ENCODE measurements at places on chromosomes 11 and 22.

DNA sequence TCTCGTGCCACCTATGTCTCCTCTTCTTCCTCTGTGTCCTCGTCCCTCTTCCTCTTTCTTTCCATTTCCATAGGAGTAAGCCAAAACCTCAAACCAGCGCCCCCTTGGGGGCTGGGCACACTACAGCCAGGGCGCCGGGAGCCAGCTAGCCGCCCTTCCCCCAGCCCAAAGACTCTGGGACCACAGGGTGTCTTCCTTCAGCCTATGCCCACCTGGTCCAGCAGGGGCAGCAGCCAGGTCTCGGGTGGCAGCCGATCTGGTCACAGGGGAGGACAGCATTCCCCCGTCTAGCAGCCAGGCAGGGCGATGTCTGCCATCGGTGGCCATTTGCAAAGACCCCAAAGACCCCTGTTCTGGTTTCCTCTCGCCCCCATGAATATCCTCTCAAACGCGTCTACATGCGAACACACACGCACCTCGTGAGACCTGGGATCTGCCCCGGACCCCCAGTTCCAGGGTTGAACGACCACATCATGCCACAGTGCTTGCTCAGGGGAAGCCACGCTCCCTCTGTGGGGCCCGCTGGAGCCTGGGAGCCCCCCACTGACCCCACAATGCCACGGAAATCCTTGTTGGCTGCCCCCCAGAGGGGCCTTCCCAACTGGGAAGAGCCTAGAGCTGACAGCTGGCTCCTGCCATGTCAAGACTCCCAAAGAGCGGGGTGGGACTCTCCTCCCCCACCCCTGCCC lies 546.0 kb upstream of the CCDC179 start:
- no peak for DNase-seq

DNA sequence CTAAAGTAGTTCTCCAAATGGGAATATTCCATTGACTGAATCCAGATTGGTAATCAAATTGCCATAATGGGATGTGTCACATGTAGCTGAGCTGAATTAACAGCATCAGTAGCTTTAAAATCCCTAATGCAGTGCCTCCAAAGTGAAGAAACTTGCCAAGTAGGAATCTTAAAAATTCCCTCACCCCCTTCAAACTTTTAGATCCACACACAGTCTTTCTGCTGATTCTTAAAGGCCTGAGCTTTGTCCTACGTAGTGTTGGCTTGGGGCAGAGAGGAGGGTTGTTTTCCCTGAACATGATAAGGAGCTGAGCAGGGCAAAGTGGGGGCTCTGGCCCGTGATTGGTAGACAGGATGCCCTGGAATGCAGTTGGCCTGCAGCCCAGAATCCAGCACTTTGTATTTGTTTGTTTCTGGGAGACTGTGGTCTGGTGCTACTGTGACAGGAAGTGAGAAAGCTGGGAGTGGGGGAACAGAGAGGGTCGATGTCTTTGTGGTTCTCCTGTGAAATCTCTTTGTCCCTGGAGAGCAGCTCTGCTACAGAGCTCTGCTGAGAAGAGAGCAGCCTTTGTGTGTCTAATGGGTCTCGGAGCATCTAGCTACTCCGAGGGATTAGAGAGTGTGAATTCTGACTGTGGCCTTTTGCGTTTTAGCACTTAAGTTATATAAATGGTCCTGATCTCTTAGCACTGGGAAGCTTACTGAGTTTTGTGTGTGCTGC lies 16.9 kb downstream of the CTNND1 start:
- peak; percentile 100 for DNase-seq

GRCh38 chr11:130906616-130907015 lies 9.7 kb downstream of the SNX19 start:
- DNase-seq: no peak

- no peak for DNase-seq
Measured at GRCh38 chr11:117949062-117949461, 19.9 kb upstream of the TMPRSS13 start.

DNA sequence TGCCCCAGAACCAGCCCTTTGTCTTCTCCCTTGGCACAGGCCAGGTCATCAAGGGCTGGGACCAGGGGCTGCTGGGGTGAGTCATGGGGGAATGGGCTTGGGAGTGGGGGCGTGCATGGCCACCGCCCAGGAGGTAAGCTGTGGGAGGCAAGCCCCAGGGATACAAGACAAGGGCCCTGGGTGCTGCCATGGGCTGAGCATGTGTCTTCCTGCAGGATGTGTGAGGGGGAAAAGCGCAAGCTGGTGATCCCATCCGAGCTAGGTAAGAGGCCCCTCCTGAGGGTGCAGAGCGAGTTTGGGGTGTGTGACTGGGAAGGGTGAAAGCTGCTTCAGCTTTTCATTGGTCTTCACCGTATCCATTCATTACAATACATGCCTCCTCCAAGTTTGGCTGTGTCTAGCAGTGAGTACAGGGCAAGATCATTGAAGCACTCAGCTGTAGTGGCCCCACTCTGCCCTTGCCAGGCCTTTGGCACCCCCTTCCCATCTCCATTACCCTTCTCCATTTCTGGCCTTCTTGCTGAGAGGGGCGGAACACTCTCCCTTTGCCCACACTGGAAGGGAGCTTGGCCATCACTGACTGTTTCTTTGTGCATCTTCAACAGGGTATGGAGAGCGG lies 2.5 kb downstream of the FKBP2 start:
- no peak for DNase-seq

- peak; percentile 36 for DNase-seq
Measured at GRCh38 chr22:27749597-27750225, 51.8 kb downstream of the MN1 start.

- peak; percentile 50 for DNase-seq
Measured at GRCh38 chr11:46808799-46809431, 37.2 kb downstream of the CKAP5 start.

- no peak for DNase-seq
Measured at GRCh38 chr11:16784097-16784496, 45.6 kb downstream of the C11orf58 start.

DNA sequence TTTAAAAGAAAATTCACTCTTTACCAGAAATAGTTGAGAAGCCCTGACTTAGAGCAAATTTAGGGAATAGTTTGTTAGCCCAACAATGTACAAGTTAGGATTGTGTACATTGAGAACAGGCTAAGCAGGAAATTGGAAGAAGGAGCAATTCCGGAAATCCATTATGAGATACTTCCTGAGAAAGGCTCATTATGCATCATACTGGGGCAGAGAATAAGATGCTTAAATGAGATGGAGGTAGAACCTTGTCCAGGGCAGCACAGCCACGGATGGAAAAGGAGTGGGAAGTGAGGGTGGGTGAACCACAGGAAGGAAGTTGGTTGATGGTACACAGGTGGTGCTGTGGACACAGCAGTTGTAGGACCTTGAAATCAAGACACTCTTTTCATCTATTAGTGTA lies 180.2 kb downstream of the PGR start:
- DNase-seq: no peak

DNA sequence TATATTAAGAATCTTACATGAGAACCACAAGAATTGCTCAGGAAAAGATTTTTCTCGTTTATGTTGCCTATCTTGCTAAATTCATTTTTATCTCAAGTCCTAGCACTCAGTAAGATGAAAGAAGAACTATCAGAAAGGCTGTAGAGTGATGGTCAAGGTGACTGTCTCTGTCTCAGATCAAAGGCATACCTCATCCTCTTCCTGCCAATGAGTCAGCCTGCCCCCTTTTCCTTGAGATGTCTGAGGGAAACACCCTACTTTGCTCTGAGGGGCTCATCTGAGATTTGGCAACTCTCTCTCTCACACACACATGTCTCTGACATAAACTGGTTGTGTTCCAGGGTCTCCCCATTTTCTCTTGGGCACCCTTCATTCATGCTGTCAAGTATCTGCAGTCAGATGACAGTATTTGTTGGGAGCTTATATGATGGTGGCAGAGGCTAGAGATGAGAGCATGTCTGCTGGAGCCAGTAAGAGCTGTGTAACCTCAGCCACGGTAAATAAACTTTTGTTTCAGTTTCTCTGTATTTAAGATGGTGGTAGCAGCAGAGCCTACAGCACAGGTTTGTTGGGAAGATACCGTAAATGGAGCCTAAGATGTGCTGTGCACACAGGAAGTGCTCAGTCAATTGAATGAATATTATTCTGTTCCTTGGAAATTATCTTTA lies 1.6 kb downstream of the MMP27 start:
- no peak for DNase-seq

DNA sequence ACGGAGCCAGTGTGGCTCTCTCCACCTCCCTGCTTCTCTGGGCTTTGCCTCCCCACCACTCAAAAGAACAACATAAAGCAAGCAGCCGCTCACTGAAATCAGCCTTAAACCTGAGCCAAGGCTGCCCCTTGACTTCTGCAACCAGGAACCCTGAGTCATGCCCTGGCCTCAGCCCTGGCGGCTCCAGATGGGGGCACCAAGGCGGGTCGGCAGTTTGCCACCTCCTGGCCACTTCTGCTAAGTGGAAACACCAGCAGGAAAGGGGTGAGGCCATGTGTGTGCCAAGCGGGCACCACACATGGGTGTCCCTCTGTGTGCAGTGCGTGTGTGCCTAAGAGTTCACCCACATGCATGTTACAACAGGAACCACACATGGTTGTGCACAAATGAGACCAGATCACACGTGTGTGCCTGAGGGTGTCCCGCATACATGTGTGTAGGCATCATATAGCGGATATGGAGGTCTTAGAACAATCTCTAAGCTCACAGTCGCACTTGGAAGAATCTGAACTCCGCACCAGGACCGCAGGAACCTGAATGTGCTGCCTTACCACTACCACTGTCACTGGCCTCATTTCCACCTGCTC lies 221.2 kb downstream of the MN1 start:
- DNase-seq: no peak

GRCh38 chr11:65575568-65576231 lies at the start of gene EHBP1L1:
TSS of gene EHBP1L1 (plus strand) at chr11:65576053. CDS start at chr11:65576303, 250 bp downstream.
- peak; percentile 55 for DNase-seq

- no peak for DNase-seq
Measured at GRCh38 chr11:73241300-73241699, 23.2 kb downstream of the P2RY2 start.

DNA sequence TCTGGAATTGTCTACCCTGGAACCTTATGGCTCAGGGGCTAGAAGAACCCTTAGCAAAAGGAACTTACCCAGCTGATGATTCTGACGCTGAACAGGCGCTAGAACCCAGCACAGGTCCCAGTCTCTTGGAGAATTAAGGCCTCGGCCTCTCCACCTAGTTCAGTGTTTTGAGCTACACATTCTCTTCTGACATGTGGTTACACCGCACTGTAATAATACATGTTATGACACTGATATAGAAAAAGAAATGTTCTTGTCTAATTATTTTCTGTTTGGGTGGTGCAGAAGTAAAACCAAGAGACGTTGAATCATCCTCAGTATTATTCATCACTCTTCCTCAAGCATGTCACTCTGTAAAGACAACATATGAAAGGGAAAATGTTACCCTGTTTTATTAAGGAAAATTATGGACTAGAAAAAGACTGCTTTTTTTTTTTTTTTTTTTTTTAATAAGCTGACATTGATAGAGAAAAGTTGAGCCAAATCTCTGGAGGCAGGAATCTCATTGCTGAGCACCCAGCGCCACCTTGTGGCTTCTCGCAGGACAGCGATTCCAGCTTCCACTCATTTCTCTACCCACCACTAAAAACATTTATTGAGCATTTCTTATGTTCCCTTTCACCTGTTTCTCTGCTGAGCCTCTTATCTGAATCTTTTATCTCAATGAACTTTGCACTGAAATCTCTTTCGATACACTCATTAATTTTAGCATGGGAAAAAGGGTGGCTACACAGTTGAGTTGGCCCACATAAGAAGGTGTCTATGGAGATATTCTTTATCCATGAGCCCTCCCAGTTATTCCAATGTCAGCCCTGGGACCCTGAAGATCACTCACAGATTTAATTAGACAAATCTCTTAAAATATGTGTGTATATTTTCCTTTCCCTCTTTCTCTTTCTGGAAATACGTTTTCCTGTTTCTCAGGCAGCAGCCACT lies 12.6 kb upstream of the APLNR start:
- peak; percentile 55 for DNase-seq

- DNase-seq: no peak
Measured at GRCh38 chr11:120769906-120770305, 254.0 kb upstream of the TBCEL start.

DNA sequence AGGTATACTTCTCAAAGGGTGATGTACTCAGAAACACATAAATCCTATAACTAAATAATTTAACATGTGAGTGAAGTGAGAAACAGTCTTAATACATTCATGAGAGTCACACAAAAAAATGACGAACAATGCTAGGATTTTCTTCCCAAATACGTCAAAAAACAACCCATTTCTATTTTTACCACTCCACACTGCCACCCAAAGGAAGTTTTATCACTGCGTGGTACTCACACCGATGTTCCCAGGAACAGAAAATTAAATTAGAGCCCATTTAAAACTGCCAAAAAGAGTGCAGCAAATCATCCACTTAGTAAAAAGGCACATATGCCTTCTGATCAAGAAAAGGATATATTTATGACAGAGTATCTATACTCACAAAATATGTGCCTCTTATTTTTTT lies 710.9 kb upstream of the FAT3 start:
- peak; percentile 3 for DNase-seq

DNA sequence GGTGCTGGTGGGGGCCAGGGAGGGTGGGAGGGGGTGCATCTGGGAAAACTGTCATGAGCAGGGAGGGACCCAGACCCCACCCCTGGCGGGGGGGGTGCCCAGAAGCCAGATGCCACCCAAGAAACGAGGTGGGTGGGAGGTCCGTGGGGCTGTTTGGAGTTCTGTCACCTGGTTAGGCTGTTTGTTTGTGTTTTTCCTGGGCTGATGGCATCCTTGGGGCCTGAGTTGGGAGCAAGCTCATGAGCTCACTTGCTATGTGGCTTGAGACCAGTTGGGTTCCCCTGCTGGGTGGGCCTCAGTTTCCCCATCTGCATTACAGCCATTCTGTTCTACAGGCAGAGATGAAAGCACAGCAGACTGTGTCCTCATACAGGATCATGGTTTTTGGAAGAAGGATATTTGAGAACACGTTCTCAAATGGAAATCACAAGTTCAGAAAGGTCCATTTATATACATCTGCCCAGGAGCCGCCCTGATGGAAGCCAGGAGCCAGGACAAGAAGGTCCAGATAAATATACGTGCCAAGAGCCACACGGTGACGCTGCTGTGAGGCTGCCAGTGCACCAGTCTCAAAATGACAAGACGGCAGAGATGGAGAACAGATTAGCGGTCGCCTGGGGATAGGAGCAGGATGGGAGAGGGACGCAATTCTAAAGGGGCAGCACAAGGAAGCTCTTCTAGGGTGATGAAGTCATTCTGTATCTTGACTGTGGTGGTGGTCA lies 312.9 kb downstream of the MN1 start:
- DNase-seq: peak; percentile 48

GRCh38 chr22:25764270-25765015 lies 22.5 kb downstream of the MYO18B start:
- DNase-seq: no peak

- DNase-seq: no peak
Measured at GRCh38 chr22:26391623-26392022, 37.4 kb upstream of the ASPHD2 start.

DNA sequence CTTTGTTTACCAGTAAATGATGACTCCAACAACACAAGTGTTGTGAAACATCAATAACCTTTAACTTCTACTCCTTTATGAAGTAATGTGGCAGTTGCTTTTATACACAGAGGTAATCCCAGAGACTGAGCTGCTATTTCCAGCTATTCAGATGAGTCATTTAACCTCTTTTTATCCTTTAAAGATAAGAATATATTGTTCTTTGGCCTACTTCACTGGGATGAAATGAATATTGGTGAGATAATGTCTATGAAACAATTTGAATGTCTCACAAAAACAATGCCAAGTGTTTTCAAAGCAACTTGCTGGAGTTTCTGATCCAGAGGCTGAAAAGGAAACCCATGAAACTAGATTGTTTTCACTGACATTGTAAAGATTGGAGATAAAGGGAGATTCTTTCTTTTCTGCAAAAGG lies 564.4 kb upstream of the LUZP2 start:
- peak; percentile 36 for DNase-seq

Data from fibroblast of skin of right biceps (primary cell).